ENCODE measurements at places on chromosomes 5 and 9.

- no peak for DNase-seq
Measured at GRCh38 chr5:40915341-40915926, 6.1 kb downstream of the C7 start.

DNA sequence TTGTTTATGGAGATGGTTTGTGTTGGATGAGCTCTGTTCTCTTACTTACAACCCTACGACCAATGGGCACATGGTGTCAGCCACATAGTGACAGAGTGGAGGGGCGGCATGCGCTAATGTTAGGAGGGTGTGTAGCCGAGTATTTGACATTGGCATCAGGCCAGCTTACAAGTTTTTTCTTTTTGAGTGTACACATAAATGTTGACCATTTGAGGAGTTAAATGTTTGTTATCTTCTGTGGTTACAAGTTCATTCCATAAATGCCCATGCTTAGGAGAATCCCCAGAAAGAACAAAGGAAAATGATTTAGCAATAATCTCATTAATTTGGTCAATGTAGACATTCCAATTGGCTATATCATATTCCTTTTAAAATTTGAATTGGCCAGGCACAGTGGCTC lies 180.1 kb upstream of the ELL2 start:
- no peak for DNase-seq

DNA sequence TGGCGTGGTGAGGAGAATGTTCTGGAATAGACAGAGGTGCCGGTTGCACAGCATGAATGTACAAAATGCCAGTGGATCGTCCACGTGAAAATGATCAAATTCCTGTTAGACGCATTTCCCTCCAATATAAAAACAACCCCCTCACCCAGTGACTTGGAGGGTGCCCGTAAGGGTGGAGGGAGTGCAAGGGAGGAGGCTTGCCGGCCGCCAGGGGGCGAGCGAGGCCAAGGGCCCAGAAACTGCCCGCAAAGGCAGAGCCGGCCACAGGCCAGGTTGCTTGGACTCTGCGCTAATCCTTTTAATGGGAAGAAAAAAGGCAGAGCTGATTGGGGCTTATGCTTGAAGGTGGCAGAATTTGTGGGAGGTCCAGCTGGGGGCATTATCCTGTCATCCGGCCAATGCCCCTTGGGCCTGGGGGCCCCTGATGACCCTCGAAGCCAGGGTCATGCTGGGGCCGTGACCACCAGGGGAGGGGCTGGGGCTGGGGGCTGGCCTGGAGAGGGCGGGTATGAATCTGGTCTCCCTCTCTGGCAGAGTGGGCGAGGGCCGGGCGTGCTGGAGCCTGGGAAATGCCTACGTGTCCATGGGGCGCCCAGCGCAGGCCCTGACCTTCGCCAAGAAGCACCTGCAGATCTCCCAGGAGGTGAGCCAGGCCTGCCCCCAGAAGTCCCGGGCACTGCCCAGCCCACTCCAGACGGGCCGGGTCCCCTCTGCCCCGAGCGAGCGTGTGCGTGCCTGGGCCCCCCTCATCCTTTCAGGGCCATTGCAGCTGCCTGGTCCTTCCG lies 12.0 kb downstream of the GPSM1 start:
- no peak for DNase-seq

GRCh38 chr9:109203761-109204360 lies 36.8 kb upstream of the FRRS1L start:
- no peak for DNase-seq

DNA sequence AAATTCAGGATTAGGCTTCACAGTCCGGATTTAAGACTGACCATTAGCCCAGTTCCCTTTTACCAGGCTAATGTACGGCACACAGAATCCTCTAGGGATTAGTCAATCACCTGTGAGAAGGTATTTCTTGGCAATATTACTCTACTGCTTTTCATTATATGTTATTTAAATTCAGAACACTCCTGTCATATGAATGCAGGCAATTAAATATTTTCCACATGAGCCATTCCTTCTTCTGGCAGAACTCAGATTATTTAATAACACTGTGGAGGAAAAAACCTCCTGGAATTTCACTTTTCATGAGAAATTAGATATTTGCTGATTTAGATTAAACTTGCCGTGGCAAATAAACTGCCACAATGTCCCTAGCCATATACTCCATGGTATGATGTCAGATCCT lies 1357.5 kb upstream of the C9orf72 start:
- no peak for DNase-seq

DNA sequence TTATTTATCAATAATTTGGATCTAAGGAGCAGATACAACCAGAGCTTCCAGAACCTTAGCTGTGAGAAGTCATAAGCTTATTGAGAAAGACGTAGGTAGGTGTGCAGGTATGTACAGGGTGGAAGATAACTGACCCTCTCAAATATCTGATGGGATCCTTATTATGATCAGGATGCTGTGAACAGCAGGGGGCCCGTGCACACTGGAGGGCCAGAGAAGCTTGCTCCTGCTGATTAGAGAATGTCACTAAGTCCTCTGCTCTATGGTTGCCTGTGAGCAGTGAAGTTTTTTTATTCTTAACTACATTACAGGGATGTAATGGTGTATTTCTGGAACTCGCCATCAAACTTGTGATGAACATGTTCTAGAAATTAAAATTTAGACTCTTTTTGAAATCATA lies 108.9 kb upstream of the POU5F2 start:
- no peak for DNase-seq

- DNase-seq, result no peak
Measured at GRCh38 chr5:140216478-140217074, 41.6 kb downstream of the CYSTM1 start.

DNA sequence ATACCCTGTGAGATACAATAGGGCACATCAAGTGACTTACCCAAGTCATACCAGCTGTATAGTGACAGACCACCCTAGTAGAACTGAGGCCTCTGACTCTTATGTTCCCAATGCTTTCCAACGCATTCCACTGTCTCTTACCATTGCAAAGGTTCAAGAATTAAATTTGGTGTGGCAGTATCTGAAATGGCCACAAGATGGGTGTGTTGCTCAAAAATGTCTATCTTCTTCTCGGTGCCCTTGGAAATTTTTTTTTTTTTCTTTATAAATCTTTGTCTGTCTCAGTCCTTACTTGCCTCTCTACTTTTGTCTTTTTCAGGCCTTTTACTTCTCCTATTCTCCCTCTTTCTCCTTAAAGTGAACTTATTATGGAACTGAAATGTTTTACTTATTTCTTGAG lies 48.4 kb downstream of the GPR21 start:
- DNase-seq, result peak; percentile 6

- peak; percentile 73 for DNase-seq
Measured at GRCh38 chr5:151447174-151448037, at the start of gene SLC36A1. Gene SLC36A1 (plus strand): TSS chr5:151447603. CDS start chr5:151458793, 11,190 bp downstream.

- DNase-seq, result no peak
Measured at GRCh38 chr5:142474431-142475094, 149.7 kb upstream of the SPRY4 start.

- no peak for DNase-seq
Measured at GRCh38 chr9:113580041-113580953, 116.8 kb downstream of the RGS3 start.

- no peak for DNase-seq
Measured at GRCh38 chr5:58447226-58447625, 12.7 kb downstream of the PLK2 start.

DNA sequence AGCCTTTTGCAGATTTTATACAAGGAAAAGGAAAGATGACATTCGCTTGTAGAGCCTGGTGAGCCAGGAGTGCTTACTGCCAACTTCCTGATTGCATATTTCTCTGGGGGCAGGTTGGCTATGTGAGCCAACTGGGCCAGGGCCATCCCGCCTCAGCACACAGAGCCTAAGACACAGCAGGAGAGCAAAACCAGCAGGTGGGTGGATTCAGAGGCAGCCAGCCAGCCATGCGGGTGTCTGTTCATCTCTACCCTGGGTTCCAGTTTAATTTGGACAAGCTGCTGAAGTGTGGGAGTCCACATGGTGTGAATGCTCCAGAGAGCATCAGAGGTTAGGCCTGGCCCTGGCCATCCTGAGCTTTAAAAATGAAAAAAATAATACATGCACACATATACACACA lies 291.4 kb downstream of the ARHGEF28 start:
- DNase-seq, result no peak

- no peak for DNase-seq
Measured at GRCh38 chr9:92404042-92404836, at the start of gene OGN. Gene OGN (minus strand): TSS chr9:92404578. CDS start chr9:92403407, 1,171 bp downstream.

- DNase-seq, result no peak
Measured at GRCh38 chr9:134633362-134634142, 8.1 kb upstream of the COL5A1 start.

- DNase-seq, result no peak
Measured at GRCh38 chr5:10065428-10066000, 184.2 kb downstream of the ATPSCKMT start.

DNA sequence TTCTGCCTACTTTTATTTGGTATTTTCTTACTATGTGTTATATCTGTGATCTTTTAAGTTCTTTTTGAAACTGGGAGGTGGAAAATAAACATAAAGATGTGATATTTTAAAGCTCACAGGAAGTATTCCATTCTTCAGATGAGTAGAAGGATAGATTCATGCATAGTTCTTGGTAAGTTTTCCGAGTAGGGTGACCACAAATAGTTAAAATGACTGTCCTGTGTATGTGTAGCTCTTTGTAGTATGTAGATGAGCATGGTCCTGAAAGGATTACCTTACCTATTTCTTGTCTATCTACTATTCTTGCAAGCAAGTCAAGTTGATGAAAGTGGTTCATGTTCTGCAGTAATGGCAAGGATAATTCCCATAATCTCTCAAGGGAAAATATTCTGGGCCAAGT lies 47.7 kb downstream of the SRFBP1 start:
- no peak for DNase-seq

DNA sequence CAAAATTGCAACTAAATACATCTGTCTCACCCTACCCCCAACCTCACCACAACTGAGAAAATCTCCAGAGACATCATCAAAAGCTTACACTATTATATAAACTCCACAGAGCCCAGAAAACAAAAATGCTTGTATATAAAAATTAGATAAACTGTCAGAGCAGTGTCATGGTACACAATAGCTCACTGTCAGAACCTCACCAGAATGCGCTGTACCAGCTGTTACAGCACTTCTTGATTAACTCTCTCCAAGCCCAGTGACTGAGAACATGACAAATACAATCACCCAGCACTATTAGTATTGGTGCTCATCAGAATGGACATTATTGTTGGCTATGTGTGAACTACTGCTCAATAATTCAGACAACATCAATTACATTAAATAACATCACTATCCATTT lies 65.7 kb downstream of the ZDHHC21 start:
- no peak for DNase-seq

- no peak for DNase-seq
Measured at GRCh38 chr5:133753856-133754255, 141.5 kb upstream of the FSTL4 start.

DNA sequence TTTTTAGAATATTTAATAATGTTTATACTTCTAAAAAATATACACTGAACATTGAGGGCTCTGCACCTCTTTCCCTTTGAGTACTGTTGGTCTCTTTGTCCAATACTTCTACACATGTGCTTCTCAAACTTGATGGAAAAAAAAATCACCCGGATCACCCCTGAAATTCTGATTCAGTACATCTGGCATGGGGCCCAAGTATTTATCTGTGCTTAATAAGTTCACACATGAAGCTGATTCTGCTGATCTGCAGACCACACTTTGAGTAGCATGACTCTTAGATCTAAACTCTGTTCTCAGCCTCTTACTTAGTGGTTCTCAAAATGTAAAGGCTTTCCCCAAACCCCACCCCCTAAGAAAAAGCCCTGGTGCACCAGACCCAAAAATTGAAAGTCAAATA lies 12.0 kb downstream of the RUSC2 start:
- DNase-seq, result no peak

GRCh38 chr5:55440188-55440646 lies 94.5 kb downstream of the PLPP1 start:
- DNase-seq, result no peak

GRCh38 chr9:10005206-10005605 lies 607.6 kb downstream of the PTPRD start:
- no peak for DNase-seq

GRCh38 chr5:91025449-91025848 lies 357.7 kb downstream of the ARRDC3 start:
- DNase-seq, result no peak

DNA sequence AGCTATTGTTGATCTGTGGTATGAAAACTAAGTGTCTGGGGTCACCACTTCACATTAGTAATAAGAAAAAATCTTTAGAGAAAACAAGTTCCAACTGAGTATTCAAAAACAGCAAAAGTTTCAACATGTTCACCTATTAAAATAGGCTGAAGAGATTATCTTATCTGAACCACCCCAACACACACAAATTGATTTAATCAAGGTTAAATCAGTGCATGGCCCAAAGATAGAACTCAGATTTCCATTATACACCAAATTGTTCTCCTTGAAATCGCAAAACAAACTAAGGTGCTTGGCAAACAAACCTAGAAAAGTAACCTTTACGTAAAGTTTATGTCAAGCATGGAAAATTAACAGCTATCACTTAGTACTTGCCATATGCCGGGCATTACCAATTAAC lies 61.1 kb downstream of the TMEM161B start:
- no peak for DNase-seq

DNA sequence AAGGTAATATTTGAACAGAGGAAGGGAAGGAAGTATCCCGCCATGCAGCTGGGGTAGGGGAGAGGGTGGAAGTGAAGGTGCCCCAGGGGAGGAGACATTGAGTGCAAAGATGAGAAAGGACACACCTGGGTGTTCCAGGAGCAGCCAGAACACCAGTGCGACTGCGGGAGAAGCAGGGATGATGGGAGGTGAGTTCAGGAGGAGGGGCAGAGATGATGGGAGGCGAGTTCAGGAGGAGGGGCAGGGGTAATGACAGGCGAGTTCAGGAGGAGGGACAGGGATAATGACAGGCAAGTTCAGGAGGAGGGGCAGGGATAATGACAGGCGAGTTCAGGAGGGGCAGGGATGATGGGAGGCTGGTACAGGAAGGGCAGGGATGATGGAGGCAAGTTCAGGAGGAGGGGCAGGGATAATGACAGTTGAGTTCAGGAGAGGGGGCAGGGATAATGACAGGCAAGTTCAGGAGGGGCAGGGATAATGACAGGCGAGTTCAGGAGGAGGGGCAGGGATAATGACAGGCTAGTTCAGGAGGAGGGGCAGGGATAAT lies 17.2 kb upstream of the SPOCK1 start:
- no peak for DNase-seq

DNA sequence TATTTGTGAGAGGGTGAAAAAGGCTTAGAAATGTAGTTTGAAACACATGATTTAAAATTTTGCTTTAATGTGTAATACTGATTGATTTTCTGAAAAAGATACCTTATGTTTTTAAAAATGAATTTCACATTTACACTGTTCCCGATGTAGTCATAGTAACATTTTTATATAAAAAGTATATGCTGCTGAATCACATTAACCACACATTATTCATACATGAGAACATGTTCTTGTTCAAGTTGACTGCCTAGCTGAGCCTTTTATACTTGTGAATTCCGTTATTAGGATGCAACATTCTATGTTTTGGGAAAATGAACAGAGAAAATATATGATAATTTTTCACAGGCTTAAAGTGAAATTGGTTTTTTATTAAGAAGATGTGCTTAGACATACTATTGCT lies 461.1 kb upstream of the NUDT12 start:
- DNase-seq, result no peak

- DNase-seq, result no peak
Measured at GRCh38 chr5:132067451-132067850, 6.1 kb upstream of the CSF2 start.

Measured in left renal pelvis (tissue), 4 donors.